ENCODE measurements at places on chromosomes 5 and 9.

GRCh38 chr5:5658226-5658625 is 235.7 kb downstream of the ICE1 start:
- no peak for DNase-seq

DNA sequence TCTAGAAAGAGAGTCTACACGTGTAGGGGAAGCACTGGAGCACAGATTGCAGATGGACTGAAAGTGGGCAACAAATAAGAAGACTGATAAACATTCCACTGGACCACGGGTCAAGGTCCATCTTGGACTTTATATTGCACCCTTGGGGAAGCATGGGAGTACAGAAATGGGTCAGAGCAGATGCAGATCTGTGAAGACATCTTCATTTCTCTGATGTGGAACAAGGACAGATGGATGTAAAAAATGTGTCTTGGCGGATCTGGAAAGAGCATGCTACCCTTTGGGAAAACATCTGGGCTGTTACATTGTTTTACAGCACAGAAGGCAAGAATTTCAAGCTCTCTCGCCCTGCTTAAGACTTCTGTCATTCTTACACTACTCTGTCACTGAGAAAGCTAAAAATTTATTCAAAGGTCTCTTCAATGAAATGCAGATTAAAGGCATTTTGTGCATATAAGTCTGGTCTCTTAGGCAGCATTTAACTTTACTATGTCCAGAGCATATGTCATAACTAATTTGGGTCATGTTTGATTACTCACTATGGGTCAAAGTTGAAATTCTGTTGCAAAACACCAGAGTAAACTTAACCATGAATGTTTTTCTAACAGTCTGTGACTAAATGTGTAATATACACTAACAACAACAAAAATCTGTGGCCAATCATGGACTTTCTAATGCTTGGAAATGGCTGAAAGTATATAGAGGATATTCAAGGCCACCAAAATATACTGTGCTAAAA is 756.4 kb upstream of the DMAC1 start:
- DNase-seq: no peak

GRCh38 chr5:30040488-30041118 is 1152.9 kb upstream of the CDH6 start:
- no peak for DNase-seq

DNA sequence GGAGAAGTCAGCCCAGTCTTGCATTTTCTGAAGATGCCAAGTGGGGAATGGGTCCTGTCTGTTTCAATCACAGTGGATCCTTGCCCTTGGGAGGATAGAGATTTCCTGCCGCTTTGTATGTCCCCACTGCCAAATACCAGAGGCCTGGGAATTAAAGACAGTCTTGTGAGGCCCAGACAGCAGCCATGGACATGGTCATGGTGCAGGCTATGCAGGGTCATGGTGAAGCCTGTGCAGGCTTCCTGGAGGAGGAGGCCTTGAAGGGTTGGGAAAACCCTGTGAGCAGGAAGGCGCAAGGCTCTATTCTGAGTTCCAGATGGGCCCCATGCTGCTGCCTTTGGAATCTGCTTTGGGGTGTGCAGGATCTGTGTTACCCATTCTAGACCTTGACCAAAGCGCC is 57.3 kb upstream of the PITX1 start:
- no peak for DNase-seq

DNA sequence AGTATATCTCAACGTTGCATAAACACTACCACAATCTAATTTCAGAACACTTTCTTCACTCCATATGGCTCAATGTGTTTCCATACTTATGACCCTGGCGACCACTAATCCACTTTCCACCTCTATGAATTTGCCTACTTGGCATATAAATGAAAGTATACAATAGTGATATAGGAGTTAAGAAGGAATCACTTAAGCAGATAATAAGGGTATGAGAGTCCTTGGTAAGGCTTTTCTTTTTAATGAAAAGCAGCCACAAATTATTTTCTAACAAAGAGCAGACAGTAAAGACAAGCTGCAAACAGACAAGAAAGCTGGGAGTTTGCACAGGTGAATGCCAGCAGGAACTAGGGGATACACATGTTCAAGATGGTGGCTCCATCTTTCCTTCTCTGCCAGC is 615.1 kb upstream of the NUDT12 start:
- no peak for DNase-seq

- DNase-seq: no peak
Measured at GRCh38 chr5:107369622-107370021, 301.1 kb downstream of the EFNA5 start.

DNA sequence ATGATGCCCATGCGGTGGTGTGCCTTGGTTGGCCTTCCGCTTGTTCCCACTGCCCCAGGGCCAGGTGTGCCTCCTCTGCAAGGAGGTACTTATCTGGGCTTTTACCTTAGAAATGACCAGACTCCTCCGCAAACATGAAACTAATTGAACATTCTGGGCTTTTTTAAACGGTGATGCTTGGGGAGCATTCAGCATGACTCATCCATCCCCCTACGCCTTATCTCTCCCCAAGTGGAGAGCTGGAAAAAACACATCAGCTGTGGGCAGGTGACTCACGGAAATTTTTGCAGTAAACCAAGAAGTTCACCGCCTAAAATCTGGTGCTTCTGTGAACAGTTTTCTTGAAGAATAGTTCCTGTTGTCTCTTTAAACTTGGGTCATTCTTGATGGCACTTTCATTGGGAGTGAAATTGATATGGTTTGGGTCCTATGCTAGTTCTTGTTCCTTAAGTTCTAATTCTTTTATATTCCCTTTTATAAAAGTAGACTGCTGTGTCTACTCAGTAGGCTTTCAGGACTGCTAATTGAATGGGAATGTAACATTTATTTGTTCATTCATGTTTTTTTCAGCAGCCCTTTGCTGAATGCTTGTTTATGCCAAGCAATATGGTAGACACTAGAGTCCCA is 39.6 kb downstream of the SFXN1 start:
- DNase-seq: peak; percentile 50

- no peak for DNase-seq
Measured at GRCh38 chr5:160133071-160133917, 14.0 kb upstream of the PWWP2A start.

DNA sequence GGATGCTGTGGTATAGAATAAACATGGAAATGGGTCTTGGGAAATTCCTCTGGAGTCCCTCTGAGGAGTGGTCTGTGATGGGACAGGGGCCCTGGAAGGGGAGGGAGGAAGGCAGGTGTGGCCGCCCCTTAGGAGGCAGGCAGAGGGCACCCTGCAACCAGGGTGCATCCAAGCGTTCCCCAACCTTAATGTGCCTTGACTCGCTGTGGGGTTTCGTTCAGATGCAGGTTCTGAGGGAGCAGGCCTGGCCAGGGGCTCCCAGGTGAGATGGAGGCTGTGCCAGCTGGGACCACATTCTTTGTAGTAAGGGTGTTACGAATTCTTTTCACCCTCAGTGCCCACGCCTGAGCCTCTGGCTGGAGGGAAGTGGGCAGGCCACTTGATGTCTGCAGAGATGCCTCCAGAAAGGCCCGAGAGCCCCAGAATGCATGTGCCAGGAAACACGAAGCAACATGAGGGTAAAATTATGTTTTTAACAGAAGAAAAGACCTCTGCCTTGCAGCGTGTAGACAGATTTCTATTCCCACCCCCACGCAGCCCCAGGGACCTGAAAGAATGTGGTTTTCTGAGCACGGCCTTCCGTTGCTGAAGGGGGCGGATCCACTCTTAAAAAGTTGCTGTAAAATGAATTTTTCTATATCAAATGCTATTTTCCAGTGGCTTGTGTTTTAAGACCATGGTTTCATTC is 150.4 kb upstream of the IER5L start:
- no peak for DNase-seq

- DNase-seq: peak; percentile 25
Measured at GRCh38 chr9:130866474-130866965, 30.1 kb downstream of the QRFP start.

DNA sequence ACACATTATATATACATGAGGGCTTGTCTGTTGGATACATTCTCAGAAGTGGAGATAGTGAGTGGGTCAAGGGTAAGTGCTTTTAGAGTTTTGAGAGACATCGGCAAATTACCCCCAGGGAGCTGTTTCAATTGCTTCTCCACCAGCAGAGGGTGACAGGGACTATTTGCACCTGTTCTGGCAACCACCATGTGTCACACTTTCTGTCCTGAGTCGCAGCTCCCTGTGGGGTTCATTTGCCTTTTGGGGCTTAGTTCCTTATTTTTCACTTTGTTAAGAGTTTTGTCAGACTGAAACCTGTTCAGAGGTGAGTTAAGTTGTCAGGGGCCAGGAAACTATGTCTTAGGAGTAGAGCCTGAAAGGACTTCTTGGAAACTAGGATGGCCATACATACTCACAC is 20.1 kb upstream of the SLC36A1 start:
- DNase-seq: no peak

All from stimulated activated CD8-positive, alpha-beta memory T cell treated with anti-CD3 and anti-CD28 coated beads, Interleukin-7, amount 100 ng/mL, for 1 hour (primary cell).